SK-N-DZ (cell line): ENCODE measurements at places on chromosomes 2 and 18.

DNA sequence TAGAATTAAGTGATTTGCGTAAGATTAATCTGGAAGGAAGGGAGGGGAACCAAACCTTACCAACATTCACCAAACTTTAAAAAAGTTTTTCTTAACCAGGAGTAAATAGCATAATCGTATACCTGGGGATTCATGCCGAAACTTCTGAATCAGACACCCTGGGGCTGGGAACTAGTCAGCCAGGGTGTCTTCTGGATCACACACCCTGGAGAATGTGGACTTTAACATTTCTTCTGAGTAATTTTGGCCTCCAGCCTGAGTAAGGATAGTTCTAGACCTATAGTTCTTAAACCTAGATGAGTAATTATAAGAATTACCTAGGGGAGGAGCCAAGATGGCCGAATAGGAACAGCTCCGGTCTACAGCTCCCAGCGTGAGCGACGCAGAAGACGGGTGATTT is 44.1 kb upstream of the MEIS1 start:
- DNase-seq: no peak

GRCh38 chr2:122203523-122203922 is 448.1 kb downstream of the TSN start:
- no peak for DNase-seq

DNA sequence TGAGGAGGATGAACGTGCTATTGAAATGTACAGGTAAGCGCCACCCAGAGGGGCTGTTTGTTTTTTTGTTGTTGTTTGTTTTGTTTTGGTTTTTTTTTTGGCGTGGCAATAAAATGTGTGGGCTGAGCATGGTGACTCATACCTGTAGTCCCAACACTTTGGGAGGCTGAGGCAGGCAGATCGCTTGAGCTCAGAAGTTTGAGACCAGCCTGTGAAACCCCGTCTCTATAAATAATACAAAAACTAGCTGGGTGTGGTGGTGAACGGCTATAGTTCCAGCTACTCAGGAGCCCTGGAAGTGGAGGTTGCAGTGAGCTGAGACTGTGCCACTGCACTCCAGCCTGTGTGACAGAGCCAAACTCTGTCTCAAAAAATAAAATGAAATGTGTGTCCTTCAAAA is 6.2 kb downstream of the PDCL3 start:
- DNase-seq: no peak

GRCh38 chr18:2515908-2516625 is 55.2 kb downstream of the METTL4 start:
- no peak for DNase-seq

GRCh38 chr2:102428573-102428972 is 5.6 kb downstream of the IL18RAP start:
- DNase-seq: no peak
